GDM1 (cell line): ENCODE measurements at places on chromosomes 5 and 9.

DNA sequence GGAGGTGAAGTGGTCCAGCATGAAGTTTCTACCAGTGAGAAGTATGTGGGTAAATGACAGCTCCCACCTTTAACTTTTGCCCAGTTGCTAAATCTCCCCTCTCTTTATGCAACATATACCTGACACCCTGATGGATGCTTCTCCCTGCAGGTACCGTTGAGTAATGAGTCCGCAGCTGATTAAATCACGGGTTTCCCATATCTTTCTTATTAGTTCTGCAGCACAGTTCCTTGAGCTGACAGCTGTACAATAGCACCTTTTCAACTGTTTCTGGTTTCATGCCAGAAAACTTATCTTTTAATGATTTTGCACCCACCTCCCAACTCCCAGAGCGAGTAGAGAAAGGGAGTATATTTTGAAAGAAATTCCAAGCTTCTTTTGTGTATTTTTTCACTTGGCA, 161.0 kb upstream of the TUT7 start:
- no peak for DNase-seq

DNA sequence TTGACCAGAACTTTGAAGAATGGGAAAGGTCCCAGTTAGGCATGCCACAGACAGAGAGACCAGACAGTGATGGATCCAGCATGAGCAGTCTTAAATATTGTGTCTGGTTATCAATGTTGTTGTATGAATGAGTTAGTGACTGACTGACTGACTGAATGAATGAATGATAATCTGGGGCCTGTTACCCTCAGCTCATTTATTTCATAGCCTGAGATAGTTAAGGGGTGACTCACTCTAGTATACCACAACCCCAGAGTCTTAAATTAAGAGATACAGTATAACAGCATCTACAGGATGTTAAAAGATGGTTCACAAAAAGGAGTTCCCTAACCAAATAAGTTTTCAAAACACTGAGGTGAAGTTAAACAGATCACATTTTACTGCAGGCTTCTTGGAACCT, 133.5 kb downstream of the SGCD start:
- no peak for DNase-seq

DNA sequence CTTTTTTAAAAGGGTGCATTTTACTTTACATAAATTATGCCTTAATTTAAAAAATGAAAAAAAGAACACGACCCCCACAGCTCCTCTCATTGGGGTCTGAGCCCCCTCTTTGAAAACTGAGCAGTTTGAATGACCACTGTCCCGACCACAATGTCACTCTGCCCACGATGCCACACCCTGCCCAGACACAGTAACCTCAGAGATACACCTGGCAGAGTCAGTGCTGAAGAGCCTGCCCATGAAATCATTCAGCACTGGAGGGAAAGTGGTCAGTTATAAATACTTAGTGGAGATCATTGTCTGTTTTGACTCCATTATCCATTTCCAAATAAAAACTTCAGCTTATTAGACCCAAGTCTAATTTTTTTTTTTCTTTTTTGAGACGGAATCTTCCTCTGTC, 49.3 kb downstream of the DNAJC21 start:
- no peak for DNase-seq

GRCh38 chr5:6527749-6528455, 79.2 kb downstream of the UBE2QL1 start:
- no peak for DNase-seq

GRCh38 chr9:125752070-125752628, 5.0 kb downstream of the PBX3 start:
- DNase-seq = no peak

- no peak for DNase-seq
These were observed 42.5 kb upstream of the MYOT start for GRCh38 chr5:137825165-137825564.

- no peak for DNase-seq
These were observed 22.6 kb upstream of the CTNNAL1 start for GRCh38 chr9:109035684-109036423.

DNA sequence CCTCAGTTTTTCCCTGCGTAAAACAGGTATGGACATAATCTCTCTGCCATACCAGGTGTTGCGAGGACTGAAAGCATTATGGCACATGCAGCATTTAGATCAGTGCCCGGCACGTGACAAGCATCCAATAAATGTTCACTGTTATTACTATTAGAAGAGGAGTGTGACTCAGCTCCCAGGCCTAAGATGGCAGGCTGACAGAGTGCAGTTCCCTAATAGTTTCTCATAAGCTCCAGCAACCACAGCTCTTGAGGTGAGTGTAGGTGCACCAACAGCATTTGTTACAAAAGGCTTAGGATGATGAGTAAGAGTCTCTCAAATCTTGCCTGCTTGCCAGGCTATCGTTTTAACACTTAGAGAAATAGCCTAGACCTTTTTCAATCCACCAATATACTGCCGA, 28.9 kb upstream of the GLIS3 start:
- no peak for DNase-seq

DNA sequence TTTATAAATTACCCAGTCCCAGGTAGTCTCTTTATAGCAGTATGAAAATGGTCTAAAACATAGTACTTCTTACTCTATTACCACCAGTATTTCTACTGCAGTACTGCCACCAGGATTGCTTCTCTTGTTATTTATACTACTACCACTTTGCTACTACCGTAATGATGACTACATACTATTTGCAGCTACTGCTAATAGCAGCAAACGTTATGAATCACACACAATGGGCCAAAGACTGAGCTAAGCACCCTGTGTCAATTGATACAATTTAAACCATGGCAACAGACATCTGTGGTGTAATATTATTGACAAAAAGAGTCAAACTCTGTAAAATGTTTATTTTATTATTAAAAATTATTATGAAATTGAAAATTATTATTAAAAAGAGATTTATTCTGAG, 15.3 kb upstream of the KIF12 start:
- DNase-seq = no peak

DNA sequence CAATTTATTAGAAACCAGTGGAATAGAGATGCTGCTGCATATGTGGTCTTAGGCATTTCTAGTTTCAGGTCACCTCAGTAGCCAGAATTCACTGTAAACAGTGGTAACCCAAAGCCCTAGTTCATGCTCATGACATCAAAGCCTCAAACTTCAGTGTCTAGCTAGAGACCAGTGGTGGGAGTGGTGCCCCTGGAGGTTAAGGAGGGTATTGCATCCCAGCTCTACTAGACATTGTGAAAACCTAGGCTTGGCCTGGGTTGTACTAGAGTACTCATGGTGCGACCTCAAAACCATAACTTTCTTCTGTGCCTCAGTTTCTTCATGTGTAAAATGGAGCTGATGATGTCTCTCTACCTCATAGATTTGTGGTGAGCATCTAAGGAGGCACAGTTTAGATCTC, 18.8 kb downstream of the COL5A1 start:
- DNase-seq = no peak

DNA sequence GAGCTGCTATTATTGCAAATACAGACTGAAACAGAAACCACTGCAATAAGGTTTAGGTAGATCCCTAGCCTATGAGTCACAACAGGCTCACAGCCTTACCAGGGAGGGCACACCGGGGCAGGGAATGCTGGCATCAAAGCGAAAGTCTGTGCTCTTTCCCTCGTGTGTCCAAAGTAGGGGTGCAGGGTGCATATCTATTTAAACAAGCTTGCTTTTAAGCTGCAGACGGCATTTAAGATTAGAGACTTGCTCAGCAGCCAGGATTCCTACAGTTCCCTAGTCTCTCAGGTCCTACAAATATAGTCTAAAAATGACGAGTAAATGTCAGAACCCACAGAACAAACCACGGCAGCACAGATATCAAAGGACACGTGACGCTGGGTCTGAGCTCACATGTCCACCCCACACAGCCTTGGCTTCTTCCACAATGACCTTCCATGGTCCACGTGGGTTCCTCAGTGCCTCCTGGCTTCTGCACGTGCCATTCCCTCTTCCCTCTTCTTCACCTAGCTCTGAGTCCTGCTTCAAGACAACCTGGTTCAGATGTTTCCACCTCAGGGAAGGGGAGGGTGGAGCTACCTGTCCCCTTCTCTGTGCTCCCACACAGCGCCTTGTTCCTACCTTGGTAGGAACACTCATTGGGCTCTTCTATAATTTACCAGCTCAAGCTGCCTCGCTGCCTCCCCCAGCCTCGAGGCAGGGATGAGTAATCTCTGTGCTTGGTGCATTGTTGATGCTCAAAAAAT, 193.2 kb downstream of the MAPKAP1 start:
- no peak for DNase-seq

DNA sequence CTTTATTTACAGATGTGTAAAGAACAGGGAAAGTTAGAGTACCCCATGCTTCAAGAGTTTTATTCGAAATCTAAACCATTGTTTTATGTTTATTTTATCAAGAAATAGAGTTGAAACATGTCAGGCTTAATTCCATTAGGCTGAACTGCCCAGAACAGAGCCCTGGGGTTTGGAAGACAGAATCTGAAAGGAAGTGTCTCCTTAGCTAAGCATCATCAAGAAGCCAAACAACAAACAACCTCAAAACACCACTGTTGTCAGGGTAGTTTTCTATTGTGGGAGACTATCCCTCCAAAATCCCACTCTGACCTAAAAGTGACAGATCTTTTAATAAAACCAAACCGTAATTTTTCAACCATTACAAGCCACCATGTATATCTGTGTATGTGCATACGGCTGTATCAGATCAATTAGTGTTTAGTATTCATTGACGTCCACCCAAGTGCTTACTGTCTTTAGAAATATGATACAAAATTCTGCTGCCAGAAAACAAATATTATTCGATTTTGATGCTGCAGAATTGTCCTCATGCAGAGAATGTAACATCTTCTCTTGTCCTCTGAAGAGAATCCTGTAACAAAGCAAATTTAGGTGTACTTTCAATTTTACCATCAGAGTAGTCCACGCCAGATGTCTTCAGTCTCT, 271.9 kb upstream of the TMEM161B start:
- DNase-seq = no peak

- DNase-seq = peak; percentile 20
These were observed 57.4 kb downstream of the CFAP95 start for GRCh38 chr9:69877852-69878514.

DNA sequence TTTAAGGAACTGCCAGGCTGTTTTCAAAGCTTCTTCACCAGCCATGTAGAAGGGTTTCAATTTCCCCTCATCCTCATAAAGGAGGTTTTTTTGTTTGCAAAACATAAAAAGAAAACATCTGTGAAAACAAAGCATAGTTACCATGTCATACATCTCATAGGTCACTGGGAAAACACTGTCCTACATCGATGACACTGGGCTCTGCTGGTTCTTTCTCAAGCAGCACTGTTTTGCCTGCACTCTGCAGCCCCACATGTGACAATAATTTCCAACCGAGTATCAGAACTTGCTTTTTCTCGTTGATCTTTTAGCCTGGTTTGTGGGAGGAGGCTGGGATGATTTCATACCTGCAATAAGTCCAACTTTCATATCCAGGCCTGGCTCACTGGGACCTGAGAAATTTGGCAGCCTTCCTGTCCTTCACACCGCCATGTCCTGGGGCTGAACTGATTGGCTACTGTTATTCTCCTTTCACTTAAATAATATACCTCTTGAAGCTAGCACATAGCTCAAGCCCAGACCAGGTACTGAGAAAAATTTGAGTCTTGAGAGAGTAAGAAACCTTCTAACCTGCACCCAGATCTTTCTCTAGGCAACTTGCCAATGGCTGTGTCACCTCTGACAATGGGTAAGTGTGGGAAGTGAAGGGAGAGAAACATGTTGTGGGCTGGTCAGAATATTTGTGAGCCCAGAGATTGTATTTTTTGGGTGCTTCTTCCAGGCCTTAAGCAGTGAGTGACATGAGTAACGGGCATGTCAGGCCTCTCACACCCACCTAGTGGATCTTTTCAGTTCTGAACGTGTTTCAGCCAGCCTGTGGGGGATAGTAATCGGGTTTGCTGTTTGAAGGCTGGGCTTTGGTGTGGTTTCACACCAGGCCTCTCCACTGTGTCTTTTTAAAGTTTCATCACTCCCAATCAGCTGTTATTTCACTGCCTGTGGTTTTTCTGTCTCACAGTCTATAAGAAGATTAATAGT, 502.8 kb downstream of the NTRK2 start:
- no peak for DNase-seq

GRCh38 chr5:76099286-76099702, 16.1 kb downstream of the SV2C start:
- no peak for DNase-seq

GRCh38 chr9:136596630-136597031, 50.8 kb upstream of the NOTCH1 start:
- DNase-seq = no peak

GRCh38 chr9:127858041-127858512, 3.6 kb upstream of the ENG start:
- DNase-seq = peak; percentile 38

DNA sequence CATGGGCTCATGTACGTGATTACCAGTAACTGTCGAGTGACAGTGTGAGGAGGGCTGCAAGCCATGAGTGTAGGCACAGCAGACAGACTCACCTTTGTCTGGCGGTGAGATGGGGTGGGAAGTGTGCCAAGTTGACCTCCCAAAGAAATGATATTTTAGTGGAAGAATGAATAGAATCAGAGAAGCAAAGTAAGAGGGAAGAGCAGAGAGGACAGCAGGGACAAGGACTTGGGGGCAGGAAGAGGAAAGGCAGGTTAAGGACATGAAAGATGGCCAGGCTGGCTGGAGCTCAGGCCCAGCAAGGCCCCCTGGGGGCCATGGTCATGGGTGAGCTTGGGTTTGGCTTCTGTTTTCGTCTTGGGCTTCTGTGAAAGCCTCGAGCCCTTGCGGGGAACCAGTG, 20.2 kb downstream of the TGFBI start:
- DNase-seq = no peak

- DNase-seq = no peak
These were observed 224.5 kb downstream of the BNC2 start for GRCh38 chr9:16645970-16646369.

DNA sequence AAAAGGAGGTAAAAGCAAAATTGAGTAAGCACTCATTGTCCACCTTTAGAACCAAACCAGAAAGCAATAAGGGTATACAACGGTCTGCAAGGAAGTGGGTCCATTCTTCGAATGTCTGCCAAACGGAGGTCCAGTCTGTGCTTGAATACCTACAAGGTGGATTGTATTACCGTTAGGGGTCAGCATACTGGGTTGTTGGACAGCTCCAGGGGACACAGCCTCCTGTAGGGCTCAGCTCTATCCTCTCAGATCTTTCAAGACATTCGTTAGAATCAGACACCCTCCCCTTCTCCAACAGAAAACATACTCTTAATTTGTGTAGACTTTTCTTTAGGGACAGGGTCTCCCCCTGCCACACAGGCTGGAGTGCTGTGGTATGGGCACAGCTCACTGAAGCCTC, 5.5 kb downstream of the ASTN2 start:
- DNase-seq = no peak

- no peak for DNase-seq
These were observed 408.6 kb downstream of the BNC2 start for GRCh38 chr9:16461851-16462250.

DNA sequence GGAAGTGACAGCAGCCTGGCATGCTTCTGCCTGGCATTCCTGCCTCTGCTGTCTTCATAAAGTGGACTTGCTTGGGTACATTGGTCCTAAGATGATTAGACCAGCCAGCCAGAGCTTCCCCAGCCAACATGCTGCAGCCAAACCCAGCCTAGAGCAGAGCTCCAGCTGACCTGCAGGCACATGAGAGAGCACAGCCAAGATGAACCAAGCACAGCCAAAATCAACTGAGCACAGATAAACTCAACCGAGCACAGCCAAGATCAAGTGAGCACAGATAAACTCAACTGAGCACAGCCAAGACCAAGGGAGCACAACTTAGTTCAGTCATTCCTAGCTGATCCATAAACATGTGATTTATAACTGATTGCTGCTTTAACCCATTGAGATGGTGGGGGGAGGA, 266.5 kb downstream of the MSX2 start:
- no peak for DNase-seq

GRCh38 chr9:130927338-130927737, 11.7 kb downstream of the FIBCD1 start:
- no peak for DNase-seq

- no peak for DNase-seq
These were observed 154.1 kb upstream of the PAPPA start for GRCh38 chr9:115999498-115999897.
